ACHN (cell line): ENCODE measurements at places on chromosomes 7 and 10.

- DNase-seq = no peak
These were observed 2.6 kb upstream of the MYPN start for GRCh38 chr10:68106656-68107055.

- DNase-seq = no peak
These were observed 167.2 kb downstream of the MAD1L1 start for GRCh38 chr7:2065528-2065927.

DNA sequence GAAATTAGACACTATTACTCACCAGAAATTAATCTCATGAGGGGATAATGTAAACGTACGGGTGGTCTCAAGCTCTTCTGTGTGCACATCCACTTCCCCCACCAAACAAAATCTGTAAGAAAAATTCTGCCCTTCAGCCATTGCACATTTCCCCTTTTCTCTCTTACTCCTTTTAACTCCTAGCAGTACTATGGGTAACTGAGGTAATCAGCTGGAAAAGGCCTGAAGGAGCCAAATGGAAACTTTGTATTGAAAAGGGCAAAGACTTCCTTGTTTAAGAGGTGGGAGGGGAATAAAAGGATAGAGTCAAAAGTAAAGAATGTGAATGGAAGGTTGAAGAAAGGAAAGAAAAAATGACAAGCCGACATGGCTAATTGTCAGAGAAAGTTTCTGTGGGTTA, 273.8 kb downstream of the RNLS start:
- no peak for DNase-seq

GRCh38 chr7:127865466-127865865, 165.8 kb downstream of the LRRC4 start:
- peak; percentile 53 for DNase-seq

- DNase-seq = peak; percentile 44
These were observed 554 bp downstream of the FRA10AC1 start for GRCh38 chr10:93701866-93702209.

- DNase-seq = peak; percentile 44
These were observed 55.3 kb downstream of the NCAPG2 start for GRCh38 chr7:158649279-158649678.

GRCh38 chr7:36653663-36654355, 70.5 kb downstream of the AOAH start:
- DNase-seq = no peak

DNA sequence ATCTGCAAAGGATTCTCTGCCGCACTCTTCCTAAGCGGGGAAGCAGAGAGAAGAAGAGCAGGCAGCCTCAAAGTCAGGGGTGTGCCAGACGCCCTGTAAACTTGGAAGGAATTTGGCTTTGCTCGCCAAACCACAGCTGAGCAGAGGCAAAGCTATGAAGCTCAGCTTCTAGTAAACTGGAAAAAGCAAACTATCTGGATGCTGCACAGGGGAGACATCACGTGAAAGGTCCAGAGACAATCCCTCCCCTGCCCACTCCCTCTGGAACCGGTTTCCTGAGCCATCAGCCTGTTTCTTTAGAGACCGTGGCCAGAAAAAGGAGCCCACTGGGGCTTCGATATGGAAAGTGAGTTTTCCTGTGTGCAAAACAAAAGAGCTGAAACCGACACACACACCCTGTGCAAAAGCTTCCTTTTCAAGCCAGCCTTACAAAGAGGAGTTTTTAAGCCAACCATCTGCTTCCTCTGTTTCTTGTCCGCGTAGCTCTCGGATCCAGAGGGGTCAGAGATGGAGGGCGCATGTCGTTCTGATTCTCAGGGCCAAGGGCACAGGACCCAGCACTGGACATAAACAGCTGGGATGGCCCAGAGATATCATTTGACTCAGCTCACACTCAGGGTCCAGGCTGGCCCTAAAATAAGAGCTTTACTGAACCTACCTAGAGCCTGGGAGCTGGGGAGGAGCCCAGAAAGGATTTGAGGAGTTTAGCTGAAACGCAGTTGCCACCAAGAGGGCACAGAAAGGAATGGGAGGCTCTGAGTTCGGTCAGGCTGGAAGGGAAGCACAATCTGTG, 58.2 kb upstream of the DNAAF5 start:
- no peak for DNase-seq

DNA sequence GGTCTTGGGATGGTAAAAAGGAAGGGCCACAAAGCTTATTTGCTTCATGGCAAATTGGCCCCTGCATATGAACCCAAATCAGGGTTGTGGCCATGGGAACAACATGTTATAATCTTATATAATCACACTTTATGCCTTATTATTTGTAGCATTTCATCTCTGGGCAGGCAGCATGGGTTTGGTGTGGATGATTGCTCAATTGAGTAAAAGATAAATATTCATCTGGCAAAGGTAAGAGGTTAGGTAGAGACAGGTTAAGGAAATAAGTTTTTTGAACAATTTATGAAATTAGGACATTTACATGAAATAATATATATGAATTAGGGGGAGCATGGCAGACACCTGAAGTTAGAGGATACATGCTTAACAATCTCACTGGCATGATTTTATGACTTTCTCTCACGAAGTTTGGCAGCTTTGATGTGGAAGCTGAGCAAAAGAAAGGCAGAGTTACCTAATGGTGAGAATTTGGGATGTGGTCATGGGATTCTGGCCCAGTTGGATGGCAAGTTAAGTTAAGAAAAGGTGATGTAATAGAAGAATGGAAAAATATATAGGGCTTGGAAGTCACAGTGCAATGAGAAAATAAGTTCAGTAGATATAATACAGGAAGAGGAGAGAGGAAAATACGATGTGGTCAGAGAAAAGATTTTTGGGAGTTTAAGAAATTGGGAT, 88.1 kb upstream of the FAM3C start:
- DNase-seq = no peak

DNA sequence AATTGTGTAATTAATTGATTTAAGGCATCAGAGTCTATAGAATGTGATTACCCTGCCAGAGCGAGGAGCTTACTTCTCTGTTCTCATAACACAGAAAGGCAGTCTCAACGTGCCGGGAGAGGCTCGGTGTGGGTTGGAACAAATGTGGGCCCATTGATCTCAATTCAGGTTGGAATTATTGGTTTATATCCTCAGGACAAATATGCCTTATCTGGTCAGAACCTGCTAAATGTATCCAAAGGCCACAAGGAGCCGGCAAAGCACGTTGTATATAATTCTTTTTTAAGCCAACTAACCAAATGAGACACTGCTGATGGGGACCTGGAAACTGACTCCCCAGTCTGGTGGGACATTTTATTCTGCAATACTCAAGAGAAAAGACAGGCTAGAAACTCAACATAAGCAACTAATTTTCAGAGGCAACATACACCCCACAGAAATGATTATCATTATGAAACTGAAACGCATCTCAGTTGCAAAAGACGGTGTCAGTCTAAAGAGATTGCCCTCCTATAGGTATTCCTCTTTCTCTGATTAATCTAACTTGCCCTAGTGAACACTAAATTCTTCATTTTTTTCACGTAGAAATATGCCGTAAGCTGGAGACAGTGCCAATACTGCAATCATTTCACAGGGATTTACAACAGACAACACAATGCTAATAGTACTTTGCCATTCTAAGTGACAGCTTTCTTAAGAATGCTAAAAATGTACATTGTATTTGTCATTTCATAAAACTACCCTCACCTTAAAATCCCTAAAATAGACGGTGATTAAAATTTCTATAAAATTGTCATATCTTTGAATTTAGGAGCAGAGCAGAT, 9.4 kb downstream of the EBF3 start:
- DNase-seq = no peak

DNA sequence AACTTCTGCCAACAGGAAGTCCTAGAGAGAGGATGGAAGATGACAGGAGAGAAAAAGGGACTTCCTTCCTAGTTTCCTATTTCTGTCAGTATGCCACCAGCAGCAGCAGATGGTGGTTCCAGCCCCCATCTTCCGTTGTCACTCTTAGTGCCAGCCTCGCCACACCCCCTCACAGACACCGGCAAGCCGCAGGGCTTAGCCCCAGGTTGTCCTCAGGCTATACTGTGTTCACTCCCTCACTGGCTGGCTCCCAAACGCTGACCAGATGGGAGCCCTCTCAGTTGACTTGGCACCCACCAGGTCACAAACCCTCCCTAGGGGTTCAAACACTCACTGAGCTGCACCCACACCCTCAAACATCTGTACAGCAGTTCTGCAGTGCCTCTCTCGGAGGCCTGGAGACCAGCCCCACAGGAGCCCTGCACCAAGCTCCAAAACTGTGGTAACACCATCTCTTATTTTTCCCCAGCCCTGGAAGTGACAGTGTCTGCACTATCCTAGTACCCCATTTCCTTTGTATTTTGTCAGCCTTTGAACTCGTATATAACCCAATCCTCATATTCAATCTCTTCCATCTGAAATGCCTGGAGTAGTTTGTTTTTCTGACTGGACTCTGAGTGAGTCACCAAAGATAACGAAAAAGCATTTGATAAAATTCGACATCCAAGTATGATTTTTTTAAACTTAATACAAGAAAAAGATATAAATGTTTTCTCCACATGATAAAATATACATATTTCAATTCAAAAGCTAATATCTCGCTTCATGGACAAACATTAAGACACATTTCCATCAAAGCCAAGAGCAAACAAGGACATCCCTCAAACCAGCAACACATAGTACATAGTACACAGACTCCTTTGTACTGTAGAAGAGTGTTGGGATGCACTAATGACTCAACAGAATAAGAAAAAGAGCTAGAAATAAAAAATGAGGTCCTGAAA, 34.5 kb downstream of the SMURF1 start:
- DNase-seq = no peak

- DNase-seq = no peak
These were observed 158.0 kb downstream of the CAMK1D start for GRCh38 chr10:12507165-12507850.

DNA sequence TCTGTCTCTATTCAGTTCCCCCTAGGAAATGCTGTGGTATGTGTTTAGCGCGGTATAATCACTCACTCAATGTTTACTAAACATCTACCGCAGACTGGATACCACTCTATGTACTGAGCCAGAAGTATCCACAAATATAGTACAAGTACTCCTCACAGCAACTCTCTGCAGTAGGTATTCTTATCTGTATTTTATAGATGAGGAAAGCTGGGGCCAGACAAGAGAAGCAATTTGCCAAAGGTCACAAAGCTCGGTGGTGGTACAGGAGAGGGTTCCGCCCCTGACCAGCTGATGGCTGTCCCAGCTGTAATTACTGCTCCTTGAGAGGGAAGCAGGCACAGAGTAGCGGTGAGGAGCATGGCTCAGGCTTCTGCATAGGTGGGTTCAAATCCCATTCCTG, 184.1 kb downstream of the DOCK4 start:
- DNase-seq = no peak

DNA sequence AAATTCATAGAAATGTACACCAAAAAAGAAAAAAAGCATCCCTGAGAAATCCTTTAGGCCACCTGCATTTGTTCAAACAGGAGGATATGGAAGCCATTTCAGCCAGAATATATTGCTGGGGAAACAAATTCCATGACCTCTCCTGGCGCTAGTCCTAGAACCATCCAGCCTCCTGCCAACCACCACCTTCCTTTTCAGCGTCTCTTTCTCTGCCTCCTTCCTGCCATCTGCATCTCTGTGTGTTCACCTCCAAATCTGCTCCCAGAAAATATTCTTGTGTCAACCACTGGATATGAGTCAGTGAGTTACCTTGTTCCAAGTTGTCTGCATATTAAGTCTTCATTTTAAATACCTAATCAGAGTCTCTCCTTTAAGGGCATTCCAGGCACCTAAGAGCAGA, 50.6 kb upstream of the NPY start:
- no peak for DNase-seq

DNA sequence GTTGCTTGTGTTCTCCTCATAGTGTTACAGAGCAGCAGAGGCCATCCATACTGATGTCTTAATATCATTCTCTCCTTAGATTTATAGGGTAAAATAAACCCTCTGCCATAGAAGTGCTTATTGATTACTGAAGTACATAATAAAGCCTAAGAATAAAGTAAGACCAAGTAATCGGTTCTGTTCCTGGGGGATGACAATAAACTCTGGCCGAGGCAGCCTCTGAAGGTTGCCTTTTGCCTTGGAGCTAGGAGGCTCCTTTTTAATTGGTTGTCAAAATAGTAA, 711.6 kb upstream of the GALNT17 start:
- DNase-seq = no peak

GRCh38 chr10:116587878-116588591, 2.7 kb upstream of the PNLIPRP1 start:
- no peak for DNase-seq

DNA sequence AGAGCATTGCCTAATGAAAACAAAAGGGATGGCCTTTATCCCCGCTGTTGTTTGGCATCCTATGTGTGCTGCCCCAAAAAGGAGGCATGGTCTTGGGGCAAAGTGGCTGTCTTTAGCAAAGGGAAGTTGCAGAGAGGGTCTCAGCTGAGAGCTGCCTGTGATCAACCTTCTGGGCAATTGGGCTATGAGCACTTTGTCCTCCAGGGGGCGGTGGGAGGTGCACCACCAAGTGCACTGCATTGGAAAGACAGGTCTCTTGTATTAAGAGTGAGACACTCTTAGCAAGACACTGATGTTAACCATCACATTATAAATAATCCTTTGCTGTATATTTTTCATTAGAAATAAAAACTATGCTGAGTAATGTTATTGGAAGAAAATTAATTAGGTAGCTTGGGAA, 314.8 kb downstream of the POM121L12 start:
- DNase-seq = peak; percentile 73

DNA sequence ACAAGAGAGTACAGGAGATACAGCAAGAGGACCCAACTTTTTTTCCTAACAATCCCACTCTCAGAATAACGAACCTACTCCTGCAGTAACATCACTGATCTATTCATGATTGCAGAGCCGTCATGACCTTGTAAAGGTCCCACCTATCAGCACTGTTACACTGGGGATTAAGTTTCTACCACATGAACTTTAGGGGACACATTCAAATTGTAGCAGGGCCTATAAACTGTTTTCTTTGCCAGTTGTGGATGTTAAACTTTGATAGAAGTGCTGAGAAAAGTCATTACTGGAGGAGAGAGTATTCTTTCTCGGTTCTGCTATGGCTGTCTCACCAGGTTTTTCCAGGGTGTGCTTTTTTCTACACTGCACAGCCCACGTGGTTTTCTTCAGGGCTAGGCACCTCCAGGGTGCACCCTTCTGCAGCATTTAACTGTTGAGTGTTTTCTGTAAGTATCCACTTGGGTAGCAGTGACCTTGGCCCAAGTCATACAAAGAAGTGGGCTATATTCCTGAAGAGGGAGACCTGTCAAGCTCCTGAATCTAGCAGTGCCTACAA, 131.6 kb upstream of the AHR start:
- DNase-seq = no peak

DNA sequence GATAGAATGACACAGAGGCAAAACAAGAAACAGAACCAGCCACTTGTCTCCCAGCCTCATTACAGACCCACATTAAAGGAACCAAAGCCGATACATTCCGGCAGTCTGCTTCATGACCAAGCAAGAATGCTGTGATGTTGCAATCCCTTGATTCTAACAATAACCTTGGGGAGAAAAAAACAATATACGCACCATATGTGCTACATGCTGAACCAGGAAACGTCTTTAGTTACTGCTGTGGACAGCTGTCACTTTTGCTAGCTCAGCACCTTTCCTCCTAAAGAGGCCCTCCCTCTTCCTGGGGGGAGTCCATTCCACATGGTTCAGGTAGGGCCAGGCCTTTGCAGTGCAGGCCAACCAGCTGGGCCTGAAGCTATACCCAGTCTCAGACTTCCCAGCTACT, 79.1 kb downstream of the PRTFDC1 start:
- DNase-seq = no peak

- no peak for DNase-seq
These were observed 478.0 kb upstream of the KLF6 start for GRCh38 chr10:4262870-4263600.

- DNase-seq = peak; percentile 30
These were observed 25.4 kb downstream of the PDGFA start for GRCh38 chr7:494259-494687.

GRCh38 chr10:64733980-64734379, 1212.8 kb downstream of the REEP3 start:
- DNase-seq = peak; percentile 58
